ENCODE measurements at places on chromosomes 5 and 9.

- no peak for DNase-seq
Measured at GRCh38 chr9:120424248-120424647, 155.7 kb downstream of the CDK5RAP2 start.

GRCh38 chr5:2201832-2202231 lies 319.1 kb upstream of the IRX4 start:
- no peak for DNase-seq

- no peak for DNase-seq
Measured at GRCh38 chr9:114401344-114401743, 13.6 kb upstream of the AKNA start.

- no peak for DNase-seq
Measured at GRCh38 chr9:92146610-92147009, 31.4 kb upstream of the SPTLC1 start.

GRCh38 chr5:149227168-149227826 lies 44.4 kb upstream of the AFAP1L1 start:
- DNase-seq, result no peak

DNA sequence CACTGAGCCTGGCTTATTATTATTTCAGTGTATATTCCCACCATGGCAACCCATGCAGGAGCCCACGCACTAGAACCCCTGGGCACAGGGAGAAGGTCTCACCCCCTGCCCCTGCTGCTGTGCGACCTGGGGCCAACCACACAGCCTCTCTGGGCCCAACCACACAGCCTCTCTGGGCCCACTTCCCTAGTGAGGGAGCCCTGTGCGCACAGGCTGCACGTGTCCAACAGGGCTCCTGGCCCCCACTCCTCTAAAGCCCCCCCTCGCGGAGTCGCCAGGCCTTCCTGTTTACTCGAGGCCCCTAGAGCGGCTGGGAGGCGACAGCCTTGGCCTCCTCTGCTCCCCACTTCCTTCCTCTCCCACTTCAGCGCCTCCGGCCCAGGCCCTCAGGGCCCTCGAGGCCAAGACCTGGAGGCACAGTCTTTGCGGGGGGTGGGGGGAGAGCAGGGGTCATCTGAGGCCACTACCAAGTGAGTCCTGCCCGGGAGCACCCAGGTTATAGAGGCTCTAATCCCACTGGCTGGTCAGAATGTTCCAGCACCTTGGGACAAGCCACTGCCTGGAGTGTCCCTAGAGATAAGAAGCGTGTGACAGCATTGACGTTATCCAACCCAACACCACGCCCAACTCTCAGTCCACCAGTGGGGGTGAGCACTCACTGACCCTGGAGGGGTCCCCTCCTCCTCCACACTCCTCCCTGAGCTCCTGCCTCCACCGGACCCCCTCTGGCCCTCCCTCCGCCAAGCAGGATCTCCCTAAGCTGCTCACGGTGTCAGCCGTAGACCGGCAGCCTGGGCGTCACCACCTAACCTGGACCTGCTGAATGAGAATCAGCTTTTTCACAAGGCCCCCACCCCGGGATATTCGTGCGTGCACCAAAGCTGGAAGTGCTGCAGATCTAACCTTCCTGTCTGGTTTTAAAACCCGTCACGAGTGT lies 7.9 kb upstream of the ENG start:
- no peak for DNase-seq

- DNase-seq, result no peak
Measured at GRCh38 chr5:119070578-119070827, 384 bp upstream of the DMXL1 start.

DNA sequence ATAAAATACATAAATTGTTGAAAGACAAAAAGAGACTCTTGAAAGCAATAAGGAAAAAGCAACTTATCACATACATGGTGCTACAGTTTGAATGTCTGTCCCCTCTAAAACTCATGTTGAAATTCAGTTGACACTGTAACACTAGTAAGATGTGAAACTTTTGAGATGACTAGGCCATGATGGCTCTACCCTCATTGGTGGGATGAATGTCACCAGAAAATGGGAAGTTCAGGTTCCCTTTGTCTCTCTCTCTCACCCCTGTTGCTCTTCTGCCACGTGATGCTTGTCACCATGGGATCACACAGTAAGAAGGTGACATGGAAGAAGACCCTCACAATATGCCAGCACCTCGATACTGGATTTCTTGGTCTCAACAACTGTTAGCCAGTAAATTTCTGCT lies 50.3 kb upstream of the SPTLC1 start:
- no peak for DNase-seq

DNA sequence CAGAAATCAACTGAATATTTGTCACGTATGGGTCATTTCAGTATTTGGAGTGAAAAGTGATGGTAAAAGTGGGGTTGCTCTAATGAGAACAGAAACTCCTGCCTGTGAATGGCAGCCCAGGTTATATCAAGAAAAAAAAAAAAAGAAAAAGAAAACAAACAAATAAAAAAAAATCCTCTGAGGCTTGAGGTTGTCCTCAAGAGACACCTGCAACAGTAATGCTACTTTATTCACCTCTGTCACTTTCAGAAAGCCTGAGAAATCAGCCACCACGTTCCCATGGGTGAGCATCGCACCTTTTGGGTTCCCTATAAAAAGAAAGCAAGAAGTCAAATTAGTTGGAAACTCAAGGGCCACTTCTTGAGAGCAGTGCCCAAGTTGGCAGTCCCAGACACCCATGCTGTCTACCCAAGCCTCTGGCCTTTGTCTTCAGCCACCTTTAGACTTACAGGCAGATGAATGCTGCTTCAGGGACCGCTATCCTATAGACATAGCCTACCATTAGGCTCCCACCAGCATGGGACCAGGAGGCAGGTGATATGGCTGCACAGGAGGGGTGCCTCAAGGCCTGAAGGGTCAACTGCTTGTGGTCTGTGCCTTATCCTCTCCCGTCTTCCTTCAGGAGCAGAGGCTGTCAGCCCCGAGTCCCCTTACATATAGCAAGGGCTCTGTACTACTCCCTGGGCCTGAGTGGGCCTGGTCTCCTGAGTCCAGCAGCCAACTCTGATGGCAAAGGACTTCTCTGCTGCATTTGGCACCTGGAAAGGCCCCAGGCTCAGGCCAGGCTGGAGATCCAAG lies 31.1 kb upstream of the MEIKIN start:
- no peak for DNase-seq

- DNase-seq, result no peak
Measured at GRCh38 chr5:150487199-150488061, 20.5 kb upstream of the NDST1 start.

- no peak for DNase-seq
Measured at GRCh38 chr9:34685591-34685990, 5.5 kb downstream of the CCL19 start.

DNA sequence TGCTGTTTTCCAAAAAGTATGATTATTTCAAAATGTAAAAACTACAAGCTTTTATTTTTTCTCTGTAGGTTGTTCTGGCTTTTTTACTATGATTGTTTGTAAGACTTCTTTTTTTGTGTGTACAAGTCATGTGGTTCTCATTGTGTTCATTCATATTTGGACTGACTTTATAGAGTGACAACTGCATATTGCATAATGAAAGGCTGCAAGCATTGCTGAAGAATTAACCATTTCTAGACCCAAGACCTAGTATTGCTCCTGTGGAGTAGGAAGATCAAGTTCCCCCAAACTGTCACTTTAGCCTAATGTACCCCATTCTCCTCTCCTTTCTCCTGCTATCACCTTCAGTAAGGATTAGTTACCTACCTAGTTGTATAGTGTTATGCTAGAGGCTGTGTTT lies 10.0 kb downstream of the MAP1B start:
- no peak for DNase-seq

GRCh38 chr5:73419117-73419464 lies 29.5 kb downstream of the FOXD1 start:
- DNase-seq, result no peak

GRCh38 chr5:92552206-92553160 lies 1028.5 kb downstream of the NR2F1-AS1 start:
- peak; percentile 96 for DNase-seq

DNA sequence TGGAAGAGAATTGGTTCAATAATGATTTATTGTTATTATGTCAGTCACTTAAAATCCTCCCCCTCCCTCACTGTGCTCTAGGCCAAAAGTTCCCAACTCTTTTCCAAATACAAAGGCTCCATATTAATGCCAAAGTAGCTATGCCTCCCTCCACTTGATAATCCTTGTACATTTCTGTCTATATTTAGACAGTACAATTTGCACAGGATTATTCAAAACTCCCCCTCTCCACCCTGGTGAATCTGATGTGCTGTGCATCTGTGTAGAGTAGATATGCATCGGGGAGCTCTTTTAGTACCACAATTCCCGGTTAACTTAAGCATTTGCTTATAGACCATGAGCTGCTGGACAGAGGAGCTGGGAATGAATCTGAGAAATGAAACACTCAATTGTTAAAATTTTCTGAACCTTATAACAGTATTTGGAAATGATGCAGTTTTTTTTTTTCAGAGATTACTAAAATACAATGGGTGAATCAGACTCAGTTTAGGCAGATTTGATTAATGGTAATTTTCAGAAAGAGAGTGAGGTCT lies 27.6 kb downstream of the GLRA1 start:
- DNase-seq, result no peak

DNA sequence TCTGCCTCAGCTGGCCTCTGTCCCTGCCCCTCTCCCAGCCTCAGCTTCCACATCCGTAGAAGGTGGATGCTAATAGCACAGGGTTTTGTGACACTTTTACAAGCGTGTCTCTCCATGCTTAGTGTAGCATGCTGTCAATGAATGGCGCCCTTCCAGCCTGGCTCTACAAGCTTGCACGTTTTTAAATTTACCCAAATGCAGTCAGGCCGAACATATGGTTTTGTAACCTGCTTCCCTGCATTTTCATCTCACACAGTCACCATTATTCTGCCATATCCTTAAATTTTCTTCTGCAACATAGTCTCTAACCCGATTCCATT lies 28.8 kb downstream of the FAM163B start:
- DNase-seq, result no peak

DNA sequence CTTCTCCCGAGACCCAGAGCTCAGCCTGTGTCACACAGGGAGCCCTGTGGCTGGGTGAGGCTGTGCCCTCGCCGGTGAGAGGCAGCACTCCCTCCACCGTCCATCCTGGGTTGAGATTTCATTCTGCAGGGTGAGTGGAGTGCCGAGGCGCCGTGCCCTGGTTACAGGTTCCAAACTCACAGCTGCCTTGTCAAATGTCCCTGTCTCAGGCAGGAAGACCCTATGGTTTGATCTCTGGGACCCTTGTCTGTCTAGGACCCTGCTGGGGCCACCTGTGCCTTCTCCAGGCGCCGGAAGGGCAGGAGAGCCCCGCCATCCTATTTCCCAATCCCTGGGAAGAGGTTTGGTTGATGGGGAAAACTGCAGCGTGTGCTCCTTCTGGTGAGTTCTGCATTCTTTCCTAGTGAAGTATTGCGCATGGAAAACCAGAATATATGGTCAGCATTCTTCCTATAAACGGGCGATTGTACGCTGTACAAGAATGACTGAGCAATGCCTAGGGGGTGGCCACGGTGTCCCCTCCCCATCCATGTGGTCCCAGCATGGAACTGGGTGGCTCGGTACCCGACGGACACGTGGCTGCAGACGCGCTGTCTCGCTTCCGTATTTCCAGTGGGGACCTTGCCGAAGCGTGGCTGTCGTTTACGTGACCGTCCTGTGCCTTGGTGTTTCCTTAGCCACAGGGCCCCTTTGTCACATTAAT lies 95.9 kb upstream of the COL5A1 start:
- DNase-seq, result no peak

DNA sequence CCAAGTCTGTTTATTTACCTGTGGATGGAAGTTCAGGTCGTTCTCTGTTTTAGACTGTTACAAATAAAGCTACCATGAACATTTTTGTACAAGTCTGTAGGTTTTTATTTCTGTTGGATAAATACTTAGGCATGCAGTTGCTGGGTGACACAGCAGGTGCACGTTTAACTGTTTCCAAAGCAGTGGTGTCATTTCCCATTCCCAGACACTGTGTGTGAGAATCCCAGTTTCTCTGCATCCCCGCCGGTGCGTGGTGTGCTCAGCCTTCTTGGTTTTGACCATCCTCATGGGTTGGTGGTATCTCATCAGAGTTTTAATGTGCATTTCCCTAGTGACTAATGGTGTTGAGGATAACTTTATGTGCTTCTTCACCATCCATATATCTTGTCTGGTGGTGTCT lies 27.2 kb downstream of the AHRR start:
- no peak for DNase-seq

DNA sequence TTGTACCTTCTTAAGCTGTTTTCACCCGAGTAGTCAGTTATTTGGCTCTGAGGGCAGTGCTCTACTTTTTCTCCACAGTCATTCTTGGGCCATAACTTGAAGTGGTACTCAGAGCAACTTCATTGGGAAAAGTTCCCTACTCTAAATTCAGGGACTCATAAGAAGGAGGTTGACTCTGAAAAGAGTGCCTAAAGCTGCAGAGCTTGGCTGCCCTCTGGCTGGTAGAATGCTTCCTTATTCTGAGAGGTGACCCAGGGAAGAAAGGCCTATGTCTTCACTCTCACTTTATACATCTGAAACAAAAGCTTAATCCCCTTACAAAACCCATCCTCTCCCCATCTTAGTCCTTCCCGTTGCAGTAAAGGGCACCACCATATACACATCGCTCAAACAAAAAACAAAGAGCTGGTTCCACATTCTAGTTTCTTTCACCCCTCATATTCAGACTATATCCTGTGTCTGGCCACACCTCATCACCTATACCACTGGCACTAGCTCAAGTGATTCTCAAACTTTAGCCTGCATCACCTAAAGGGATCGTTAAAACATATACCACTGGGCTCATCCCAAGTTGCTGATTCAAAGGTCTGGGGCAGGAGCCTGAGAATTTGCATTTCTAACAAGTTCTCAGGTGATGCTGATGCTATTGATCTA lies 7.9 kb downstream of the IGIP start:
- no peak for DNase-seq

Data from AG09319 (cell line).